ENCODE measurements at places on chromosomes 13 and 19. TPM values are rescaled to one million over a fixed set of nuclear protein-coding genes. Genes with fewer than 3 reads are reported as not detected.
A peak's percentile ranks its signal among the peaks of the same experiment; 100 is the strongest.

GRCh38 chr13:31372454-31372853 lies 172.7 kb downstream of the B3GLCT start:
- no peak for DNase-seq
- no peak overlapping the region for H3K27ac ChIP-seq
- no peak overlapping the region for H3K4me3 ChIP-seq
- no peaks in the 10 kb centered on the region for H3K36me3 ChIP-seq
- no peaks in the 10 kb centered on the region for H3K27me3 ChIP-seq

DNA sequence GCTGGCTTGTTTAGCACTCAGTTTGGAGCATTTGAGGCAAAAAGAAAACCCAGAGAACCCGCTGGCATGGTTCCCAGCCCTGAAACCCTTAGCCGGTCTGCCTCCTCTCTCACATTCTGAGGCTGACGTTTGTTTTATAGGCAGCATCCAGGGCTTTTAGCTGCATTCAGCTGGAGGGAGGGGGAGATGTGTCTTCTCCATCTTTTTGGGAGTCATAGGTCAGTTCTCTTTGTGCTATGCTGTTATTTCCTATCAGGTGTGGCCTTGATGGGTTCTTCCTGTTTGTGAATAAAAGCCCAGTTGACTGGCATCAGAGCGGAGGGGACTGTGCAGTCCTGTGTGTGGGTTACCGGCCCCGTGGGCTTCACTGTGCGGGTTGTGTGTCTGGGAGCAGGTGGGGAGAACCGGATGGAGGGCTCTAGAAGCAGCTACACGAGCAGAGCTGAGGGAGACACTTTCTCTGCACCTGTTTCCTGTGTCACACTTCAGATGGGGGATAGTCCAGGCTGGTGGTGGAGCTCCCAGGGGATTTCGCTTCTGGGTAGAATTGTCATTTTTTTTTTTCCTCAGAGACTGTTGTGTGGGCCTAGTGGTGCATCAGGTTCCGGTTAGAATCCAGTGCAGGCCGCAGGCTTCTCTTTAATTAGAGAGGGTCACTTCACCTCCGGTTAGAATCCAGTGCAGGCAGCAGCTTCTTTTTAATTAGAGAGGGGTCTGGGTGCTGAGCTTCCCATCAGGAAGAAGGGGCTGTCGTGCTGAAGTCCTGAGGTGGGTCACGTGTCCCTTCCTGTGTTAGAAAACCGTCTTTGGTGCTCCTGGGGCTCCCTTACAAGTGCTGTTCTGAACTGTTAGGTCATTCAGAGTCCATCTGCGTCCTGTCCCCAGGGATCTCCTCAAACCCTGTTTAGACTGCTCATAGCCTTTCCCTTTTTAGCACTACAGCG lies 69.6 kb downstream of the ARHGEF7 start:
- H3K4me3 ChIP-seq, result peak overlapping the region; percentile 68
- DNase-seq, result peak; percentile 54
- H3K36me3 ChIP-seq, result peaks cover 33% of the 10 kb centered on the region
- no peaks in the 10 kb centered on the region for H3K27me3 ChIP-seq
- H3K27ac ChIP-seq, result peak overlapping the region; percentile 89
- H3K4me1 ChIP-seq, result peaks cover 84% of the 10 kb centered on the region

- no peak overlapping the region for H3K27ac ChIP-seq
- no peak for DNase-seq
- H3K4me3 ChIP-seq, result no peak overlapping the region
- H3K36me3 ChIP-seq, result no peaks in the 10 kb centered on the region
- peaks cover 2% of the 10 kb centered on the region for H3K27me3 ChIP-seq
Observed at GRCh38 chr13:102190930-102191329, 210.9 kb downstream of the FGF14 start.

- H3K36me3 ChIP-seq, result peaks cover 6% of the 10 kb centered on the region
- H3K27me3 ChIP-seq, result peaks cover 74% of the 10 kb centered on the region
- DNase-seq, result no peak
- peak overlapping the region; percentile 77 for H3K27ac ChIP-seq
Observed at GRCh38 chr19:18788529-18789421, 2.3 kb downstream of the COMP start.

- no peak overlapping the region for H3K4me3 ChIP-seq
- no peak for DNase-seq
- H3K36me3 ChIP-seq, result no peaks in the 10 kb centered on the region
- H3K27ac ChIP-seq, result no peak overlapping the region
Observed at GRCh38 chr13:101455863-101456262, 3.4 kb downstream of the ITGBL1 start.

DNA sequence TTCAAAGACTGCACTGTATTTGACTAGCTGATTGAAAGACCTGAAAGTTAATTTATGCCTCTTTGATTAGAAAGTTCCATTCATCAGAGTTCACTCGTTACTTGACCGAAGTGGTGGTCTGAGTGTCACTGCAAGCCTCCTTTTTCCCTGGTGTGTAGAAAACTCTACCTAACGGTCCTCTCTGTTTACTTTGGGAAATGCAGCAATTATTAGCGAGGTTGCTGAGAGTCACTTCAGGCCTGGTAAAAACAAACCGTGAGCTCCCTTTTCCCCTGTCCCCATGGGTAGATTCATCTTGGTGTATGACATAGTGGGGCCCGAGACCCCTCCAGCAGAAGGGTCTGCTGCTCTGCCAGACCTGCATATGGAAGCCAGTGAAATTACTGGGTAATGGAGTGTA lies 126.8 kb upstream of the RNF113B start:
- H3K4me1 ChIP-seq, result no peaks in the 10 kb centered on the region
- peaks cover 5% of the 10 kb centered on the region for H3K27me3 ChIP-seq
- H3K27ac ChIP-seq, result no peak overlapping the region
- no peak for DNase-seq

GRCh38 chr13:97540696-97541095 lies 106.7 kb downstream of the RAP2A start:
- H3K4me3 ChIP-seq, result no peak overlapping the region
- peaks cover 4% of the 10 kb centered on the region for H3K27me3 ChIP-seq
- no peaks in the 10 kb centered on the region for H3K36me3 ChIP-seq
- H3K27ac ChIP-seq, result no peak overlapping the region

DNA sequence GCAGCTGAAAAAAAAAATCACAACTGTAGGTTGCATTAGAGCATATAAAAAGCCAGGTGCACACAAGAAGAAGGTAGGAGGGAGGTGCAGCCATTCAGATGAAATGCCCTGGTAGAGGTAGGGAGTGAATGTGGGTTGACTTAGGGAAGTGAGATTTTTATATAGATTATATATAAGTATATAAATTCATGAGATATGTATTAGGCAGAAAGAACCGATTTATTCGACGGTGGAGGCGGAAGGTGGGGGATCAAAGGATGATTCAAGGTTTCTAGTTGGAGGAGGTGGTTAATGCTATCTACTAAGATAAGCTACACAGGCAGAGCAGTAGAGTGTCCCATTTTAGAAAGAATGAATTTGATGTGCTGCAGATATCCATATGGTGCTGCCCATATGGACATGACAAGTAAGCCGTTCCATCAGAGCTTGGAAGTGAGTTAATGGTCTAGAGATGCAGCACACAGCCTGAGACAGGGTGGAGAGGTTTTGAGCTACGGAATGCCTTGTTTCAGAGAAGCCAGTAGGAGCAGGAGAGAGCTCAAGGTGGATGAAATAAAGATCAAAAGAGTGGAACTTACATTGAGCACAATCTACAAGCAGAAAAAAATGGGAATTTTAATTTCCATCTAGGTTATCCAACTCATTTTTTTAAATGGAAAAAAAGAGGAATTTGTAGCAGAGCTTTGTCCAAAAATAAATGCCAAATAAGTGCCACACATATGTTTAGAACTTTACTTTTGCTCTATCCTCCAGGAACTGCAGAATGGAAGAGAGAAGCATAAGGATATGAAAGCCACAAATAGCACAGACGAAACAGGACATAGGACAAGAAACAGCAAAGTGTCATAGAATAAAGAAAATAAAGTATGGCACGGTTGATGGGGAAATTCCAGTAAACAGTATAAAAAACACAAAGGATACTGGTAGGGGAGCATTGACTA lies 177.3 kb downstream of the PCDH9 start:
- DNase-seq, result no peak
- no peak overlapping the region for H3K27ac ChIP-seq
- peaks cover 4% of the 10 kb centered on the region for H3K4me1 ChIP-seq
- no peaks in the 10 kb centered on the region for H3K27me3 ChIP-seq

DNA sequence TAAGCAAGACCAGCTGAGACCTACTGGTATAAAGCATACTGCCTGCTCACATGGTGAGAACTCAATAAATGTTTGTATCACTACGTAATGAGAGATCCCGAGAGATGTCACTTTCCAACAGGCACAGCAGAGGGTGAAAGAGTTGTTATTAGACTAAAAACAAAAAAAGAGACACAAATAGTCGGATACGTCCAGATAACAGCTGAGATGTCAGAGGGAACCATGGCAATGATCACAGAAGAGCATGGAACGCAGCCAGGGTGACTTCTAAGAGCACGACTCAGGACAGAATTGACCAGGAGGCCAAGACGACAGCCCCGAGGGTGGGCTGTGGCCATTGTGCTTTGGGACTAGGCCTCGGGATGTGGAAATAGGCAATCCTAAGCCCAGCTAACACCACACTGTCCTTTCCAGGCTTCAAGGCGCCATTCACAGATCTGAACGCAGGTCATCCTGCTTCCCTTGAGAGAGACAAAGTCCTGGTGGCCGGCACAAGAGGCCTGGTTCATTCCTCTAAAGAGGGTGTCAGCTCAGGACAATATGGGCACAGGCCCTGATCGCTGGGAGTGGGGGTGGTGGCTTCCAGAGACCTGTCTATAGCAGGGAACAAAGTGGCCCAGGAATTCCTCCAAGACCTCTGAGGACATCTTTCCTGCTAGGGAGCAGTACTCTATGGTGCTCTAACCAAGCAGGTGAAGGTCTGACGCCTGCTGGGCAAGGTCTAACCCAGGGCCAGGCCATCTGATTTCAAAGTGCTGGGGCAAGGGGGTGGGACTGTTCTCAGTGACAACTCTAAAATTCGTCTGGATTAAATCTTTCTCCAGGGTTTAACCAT lies 3.2 kb downstream of the SH3GL1 start:
- H3K4me1 ChIP-seq, result peaks cover 45% of the 10 kb centered on the region
- no peak overlapping the region for H3K4me3 ChIP-seq
- H3K27me3 ChIP-seq, result no peaks in the 10 kb centered on the region
- no peak overlapping the region for H3K27ac ChIP-seq

Gene PAN3
- 51.4 TPM for total RNA-seq

Gene IFI30
- total RNA-seq, result 78.8 TPM

Gene ERFL
- total RNA-seq, result 4.5 TPM

Gene C13orf42
- total RNA-seq, result not detected

Measured in activated naive CD8-positive, alpha-beta T cell treated with anti-CD3 and anti-CD28 coated beads, Interleukin-2, amount 10 ng/mL, durations not matched to agents 7 days and 5 days (primary cell).